ENCODE measurements at places on chromosomes 4 and X. TPM values are rescaled to one million over a fixed set of nuclear protein-coding genes. Genes with fewer than 3 reads are reported as not detected.

Gene PPP4R3C
- total RNA-seq = not detected

Gene RNF150
- total RNA-seq = 0.05 TPM

Gene PRMT9
- total RNA-seq = 6.6 TPM

Gene MID2
- 33.9 TPM for total RNA-seq

Gene SHOX
- 0.10 TPM for total RNA-seq

Gene XAGE1A
- not detected for total RNA-seq

Gene NXF2B
- total RNA-seq = not detected

Gene REELD1
- not detected for total RNA-seq

Gene PSAPL1
- total RNA-seq = not detected

Gene THOC2
- 40.0 TPM for total RNA-seq

Gene SHROOM2
- 5.1 TPM for total RNA-seq

Gene PAGE4
- total RNA-seq = not detected

Gene SFRP2
- not detected for total RNA-seq

Gene WDR17
- 0.05 TPM for total RNA-seq

Gene PDHA1
- total RNA-seq = 50.4 TPM

Gene MAGEA8
- total RNA-seq = not detected

Gene WDR19
- 11.5 TPM for total RNA-seq

Gene PHEX
- 0.40 TPM for total RNA-seq

Gene RAB9B
- 0.13 TPM for total RNA-seq

Gene OTC
- total RNA-seq = not detected

All from mammary microvascular endothelial cell (primary cell).